ENCODE measurements at places on chromosomes 2 and 18.

DNA sequence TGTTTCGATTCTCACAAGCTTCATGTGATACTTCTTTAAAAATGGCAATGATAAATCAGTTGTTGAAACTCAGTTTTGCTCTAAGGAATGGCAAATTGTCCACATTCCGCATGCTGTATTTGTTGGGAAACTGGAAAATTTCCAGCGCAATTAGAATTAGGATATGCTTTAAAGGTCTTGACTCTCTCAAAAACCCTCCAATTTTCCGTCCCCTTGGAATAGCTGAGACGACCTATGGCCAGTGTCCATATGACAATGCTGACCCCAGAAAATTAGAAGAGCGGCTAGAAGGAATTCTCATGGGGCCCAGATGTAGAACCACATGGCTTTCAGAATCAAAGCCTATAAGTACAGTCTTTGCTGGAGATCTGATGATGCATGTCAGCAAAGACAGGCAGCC is 170.8 kb downstream of the TMEM18 start:
- DNase-seq: no peak

- no peak for DNase-seq
Measured at GRCh38 chr18:67597759-67598158, 81.2 kb upstream of the DSEL start.

GRCh38 chr2:199738727-199739412 is 112.1 kb downstream of the FTCDNL1 start:
- no peak for DNase-seq

DNA sequence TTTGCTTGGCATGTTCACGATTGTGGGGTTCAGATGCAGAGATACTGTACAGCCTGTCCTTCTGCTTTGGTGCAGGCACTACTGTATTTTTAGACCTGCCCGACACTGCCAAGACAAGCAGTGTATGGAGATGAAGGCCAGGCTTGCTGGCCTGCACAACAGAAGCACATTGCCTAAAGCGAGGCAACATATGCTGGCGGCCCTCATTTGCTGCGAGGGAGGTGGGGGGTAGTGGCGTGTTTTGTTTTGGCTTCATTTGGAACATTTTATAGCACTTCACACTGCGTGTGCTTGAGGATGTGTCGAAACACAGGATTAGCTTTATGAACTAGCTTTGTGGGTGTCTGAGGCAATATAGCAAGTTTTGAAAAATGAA is 27.0 kb downstream of the TMEM182 start:
- DNase-seq: no peak

DNA sequence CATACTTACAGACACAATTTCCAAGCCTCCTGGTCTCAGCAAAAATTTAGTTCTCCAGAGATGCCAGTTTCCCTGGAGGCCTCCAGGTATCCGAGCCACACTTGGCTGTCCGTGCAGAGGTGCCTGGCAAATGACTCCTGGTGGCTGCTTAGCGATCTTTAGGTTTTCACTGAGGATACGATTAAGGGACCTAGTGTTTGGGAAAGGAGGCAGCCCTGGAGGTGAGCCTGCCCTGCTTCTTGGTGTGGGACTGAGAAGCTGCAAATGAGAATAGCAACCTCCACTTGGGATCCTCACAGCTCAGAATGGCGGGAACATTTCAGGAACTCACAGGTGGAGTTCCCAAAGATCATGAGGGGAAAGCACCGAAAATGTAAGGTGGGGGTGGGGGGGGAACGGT is 217.6 kb downstream of the ALPK2 start:
- no peak for DNase-seq

- DNase-seq: no peak
Measured at GRCh38 chr2:17309741-17310339, 208.4 kb downstream of the RAD51AP2 start.

- no peak for DNase-seq
Measured at GRCh38 chr18:11146947-11147345, 2.4 kb downstream of the PIEZO2 start.

DNA sequence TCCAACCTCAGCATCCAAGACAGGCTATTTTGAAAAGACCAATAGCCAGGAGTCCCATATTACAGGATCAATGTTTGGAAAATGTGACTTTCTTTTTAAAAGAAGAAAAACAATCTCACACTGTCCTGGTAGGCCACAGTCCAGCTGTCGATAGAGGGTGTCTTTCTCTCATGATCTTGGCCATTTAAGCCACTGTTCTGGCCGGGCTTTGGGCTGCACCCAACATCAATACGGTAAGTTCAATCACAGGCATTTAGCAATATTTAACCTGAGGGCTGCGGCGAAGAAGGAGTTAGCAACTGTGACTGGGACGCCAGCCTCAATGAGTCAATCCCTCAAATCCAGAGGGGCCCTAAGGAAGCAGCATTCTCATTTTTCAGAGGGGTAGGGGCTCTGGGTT is 69.0 kb downstream of the CELF4 start:
- no peak for DNase-seq

GRCh38 chr2:102268510-102269199 is 42.7 kb upstream of the IL1RL1 start:
- no peak for DNase-seq

- no peak for DNase-seq
Measured at GRCh38 chr2:191789796-191790195, 57.1 kb downstream of the CAVIN2 start.

- no peak for DNase-seq
Measured at GRCh38 chr2:96097441-96097840, 18.9 kb downstream of the ADRA2B start.

GRCh38 chr18:63963615-63964256 is 6.1 kb upstream of the SERPINB8 start:
- no peak for DNase-seq

- no peak for DNase-seq
Measured at GRCh38 chr2:99520813-99521212, 31.0 kb upstream of the REV1 start.

DNA sequence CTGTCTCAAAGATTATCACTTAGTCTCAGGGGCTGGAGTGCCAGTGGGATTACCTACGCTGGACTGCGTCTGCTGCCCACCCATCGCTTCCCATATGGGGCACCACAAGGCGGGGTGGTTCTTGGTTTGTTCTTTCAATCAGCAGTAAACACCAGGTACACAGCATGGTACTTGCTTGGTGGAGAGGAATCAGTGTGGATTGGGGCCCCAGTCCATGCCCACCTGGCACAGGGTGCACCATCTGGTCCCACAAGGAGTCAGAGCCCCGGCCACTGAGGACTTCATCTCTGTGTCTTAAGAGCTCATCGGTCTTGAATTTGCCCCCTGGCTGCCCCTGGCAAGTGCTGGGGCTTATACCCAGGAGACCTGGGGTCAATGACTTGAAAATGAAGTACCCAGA is 96.2 kb downstream of the GLI2 start:
- DNase-seq: no peak

GRCh38 chr2:129329574-129329973 is 649.9 kb upstream of the RAB6C start:
- DNase-seq: no peak

DNA sequence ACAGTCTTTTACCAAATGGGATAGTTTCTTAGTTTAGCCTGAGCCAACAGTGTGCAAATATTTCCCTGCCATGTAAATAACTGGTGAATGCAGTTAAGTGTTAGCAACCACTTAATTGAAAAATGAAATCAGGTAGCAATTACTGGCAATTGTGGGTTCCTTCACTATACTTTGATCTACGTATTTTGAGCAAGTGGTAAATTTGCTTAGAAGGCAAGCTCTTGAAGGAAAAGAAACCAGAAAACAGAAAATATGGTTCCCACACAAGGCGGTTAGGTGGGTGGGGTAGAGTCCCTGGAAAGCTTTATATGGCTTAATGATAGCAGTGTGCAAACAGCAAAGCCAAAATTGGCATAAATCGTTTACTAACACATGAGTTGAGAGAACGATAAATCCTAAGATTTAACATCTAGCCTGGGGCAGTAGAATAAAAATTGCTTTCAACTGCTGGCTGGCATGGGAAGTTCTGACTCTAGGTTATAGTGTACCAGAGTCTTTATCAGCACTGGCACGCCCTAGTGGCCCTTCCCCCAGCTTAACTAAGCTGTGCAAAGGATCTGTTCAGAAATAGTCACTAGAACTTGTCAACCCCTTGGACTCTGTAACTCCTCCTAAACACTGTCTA is 17.0 kb downstream of the SLC9A2 start:
- DNase-seq: no peak

DNA sequence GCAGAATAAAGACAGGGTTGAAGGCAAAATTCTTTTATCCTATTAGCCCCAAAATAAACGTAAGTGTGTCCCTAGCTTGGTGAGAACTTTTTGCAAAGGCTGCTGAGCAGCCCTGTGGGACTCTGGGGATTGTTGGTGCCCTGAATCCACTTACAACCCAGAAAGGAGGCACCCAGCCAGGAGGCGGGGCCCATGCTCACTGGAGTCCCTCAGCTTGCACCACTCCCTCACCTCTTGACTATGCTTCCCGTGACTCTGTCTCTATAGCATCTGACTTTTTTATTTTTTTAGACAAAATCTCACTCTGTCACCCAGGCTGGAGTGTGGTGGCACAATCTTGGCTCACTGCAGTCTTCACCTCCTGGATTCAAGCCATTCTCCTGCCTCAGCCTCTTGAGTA is 15.8 kb upstream of the COL6A3 start:
- no peak for DNase-seq

- no peak for DNase-seq
Measured at GRCh38 chr18:35949090-35949489, 23.4 kb upstream of the RMP24 start.

- no peak for DNase-seq
Measured at GRCh38 chr18:58541146-58541788, 87.6 kb downstream of the ALPK2 start.

DNA sequence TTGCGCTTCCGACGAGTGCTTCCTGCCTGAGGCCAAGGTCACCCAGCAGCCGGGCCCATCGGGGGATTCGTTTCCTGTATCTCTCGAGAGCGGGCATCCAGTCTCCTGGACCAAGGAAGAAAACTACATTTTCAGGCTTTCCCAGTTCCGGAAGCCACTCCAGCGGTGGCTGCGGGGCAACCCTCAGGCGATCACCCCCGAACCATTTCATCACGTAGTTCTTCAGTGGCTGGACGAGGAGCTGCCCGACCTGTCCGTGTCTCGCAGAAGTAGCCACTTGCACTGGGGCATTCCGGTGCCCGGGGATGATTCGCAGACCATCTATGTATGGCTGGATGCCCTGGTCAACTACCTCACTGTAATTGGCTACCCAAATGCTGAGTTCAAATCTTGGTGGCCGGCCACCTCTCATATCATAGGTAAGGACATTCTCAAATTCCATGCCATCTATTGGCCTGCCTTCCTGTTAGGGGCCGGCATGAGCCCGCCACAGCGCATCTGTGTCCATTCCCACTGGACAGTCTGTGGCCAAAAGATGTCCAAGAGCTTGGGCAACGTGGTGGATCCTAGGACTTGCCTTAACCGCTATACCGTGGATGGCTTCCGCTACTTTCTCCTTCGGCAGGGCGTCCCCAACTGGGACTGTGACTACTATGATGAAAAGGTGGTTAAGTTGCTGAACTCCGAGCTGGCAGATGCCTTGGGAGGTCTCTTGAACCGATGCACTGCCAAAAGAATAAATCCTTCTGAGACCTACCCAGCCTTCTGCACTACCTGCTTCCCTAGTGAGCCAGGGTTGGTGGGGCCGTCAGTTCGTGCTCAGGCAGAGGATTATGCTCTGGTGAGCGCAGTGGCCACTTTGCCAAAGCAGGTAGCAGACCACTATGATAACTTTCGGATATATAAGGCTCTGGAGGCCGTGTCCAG is 1.0 kb downstream of the MARS2 start:
- DNase-seq: no peak

DNA sequence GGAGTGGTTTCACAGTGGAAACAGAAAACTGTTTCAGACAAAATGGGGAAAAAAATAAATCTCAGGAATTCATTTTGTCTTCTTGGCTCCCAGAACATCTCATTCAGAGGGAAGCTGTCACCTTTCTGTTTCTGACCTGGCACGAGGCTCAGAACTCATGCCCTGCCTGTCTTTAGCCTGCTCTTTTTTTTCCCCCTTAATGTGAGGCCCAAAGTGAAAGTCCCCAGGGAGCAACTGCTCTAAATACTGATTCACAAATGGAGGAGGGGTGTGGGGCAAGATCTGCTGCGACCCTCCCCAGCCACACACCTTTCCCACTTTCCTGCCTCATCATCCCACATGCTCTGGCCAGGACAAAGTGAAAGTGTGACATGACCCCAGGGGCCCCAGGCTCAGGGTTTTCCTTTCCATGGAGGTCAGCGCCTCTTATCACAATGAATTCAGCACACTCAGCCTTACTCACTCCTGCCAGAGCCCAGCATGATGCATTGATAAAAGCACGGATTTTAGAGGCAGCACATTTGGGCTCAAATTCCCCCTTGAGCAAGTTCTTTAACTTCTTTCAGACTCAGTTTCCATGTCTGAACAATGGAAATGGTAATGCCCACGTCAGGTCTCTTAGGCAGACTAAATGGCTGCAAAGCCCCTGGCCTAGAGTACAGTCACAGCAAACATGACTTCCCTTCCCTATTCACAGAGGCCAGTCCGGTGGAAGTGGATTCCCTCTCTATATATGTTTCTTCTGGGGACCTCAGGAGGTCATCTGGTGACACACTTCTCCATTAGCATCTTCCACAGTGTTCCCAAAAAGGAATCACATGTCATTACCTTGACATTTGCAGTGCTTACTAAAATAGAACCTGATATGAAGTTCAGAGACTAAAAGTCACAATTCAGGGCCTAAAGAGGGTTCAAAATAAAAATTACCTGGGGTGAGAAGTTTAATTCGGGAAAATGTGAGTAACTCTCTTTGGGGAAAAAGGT is 55.3 kb upstream of the TMEM163 start:
- no peak for DNase-seq

DNA sequence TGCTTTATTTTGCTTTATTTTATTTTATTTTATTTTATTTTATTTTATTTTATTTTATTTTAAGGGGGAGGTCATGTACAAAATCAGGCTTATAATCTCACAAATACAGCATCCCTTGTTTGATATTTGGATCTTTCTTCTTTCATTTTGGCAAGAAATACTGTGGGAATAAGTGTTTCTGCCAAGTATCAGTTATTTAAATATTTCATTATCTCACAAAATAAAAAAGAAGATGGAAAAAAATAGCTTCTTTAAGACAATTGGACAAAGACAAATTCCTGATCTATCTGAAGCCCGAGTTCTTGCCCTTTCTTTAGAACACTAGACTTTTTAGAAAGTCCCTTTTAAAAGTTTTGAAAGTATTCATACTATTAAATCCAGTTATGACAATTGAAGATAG is 560.5 kb upstream of the ZEB2 start:
- no peak for DNase-seq

DNA sequence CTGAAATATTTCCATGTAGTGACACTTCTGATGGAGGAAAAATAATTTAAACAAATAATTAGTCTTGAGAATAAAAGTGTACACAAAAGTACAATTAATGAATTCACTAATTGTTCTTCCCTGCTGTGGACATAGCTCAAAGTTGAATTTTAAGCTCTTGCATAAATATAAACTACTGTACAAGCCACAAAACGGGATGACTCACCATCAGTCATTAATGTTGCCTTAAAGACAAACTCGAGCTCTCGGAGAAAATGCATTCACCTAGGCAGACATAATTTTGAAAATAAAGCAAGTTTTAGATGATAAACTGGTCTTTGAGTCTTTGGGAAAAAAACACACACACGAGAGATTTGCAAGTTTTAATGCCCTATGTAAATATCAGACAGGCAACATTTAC is 436.4 kb downstream of the ZNF521 start:
- DNase-seq: no peak
